ENCODE measurements at places on chromosomes 13 and 19. TPM values are rescaled to one million over a fixed set of nuclear protein-coding genes. Genes with fewer than 3 reads are reported as not detected.

The CFAP97D2 gene
- not detected for total RNA-seq

The NLRP9 gene
- total RNA-seq, result not detected

- peaks cover 2% of the 10 kb centered on the region for H3K4me1 ChIP-seq
- no peak for DNase-seq
- H3K27me3 ChIP-seq, result no peaks in the 10 kb centered on the region
- peaks cover 6% of the 10 kb centered on the region for H3K36me3 ChIP-seq
Observed at GRCh38 chr19:392375-392970, 16.5 kb downstream of the C2CD4C start.

DNA sequence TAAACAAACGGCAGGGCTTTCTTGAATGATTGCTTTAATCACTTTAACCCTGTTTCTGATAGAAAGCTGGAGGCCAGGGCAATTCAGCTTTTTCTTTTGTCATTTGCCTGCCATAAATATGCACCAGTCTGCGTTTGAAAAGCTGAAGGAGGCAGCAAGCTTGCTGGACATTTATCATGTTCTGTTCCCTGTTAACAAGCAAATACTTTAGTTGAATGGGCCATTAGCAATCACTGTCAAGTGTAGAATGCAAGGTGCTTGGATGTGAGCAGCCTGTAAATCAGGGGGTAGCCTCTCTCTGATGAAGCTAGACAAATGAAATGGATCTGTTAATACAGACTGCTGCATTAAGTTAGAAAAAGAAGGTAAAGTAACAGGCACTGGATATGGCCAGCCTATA lies 7.6 kb downstream of the EFNB2 start:
- no peak overlapping the region for H3K27ac ChIP-seq
- H3K36me3 ChIP-seq, result peaks cover 9% of the 10 kb centered on the region
- H3K4me3 ChIP-seq, result no peak overlapping the region
- H3K27me3 ChIP-seq, result no peaks in the 10 kb centered on the region
- DNase-seq, result no peak

- H3K27me3 ChIP-seq, result no peaks in the 10 kb centered on the region
- no peak for DNase-seq
- peaks cover 7% of the 10 kb centered on the region for H3K36me3 ChIP-seq
- H3K27ac ChIP-seq, result no peak overlapping the region
- H3K4me1 ChIP-seq, result no peaks in the 10 kb centered on the region
Observed at GRCh38 chr13:112638919-112639318, 50.9 kb upstream of the ATP11A start.

Measured in Calu3 (cell line).